ENCODE measurements at places on chromosomes 1 and 21.

GRCh38 chr1:73804935-73805334, 393.0 kb downstream of the LRRIQ3 start:
- DNase-seq, result no peak

DNA sequence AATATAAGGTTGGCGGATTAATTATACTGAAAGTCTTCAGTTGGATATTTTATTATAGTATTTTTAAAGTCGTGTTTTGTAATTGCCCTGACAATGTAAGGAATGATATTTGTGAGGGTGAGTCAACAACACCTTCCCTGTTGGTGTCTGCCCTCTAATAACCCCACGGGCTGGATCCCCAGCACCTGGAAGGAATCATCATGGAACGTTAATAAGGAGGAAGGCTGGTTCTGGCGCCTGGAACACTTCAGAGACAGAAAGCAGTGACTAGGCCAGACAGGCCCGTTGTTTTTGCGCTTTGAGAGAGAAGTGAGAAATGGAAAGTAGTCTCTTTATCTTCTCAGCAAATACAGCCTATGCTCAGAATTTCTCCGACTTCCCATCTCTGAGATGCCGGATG, 31.6 kb downstream of the TEX35 start:
- DNase-seq, result no peak

GRCh38 chr1:24927988-24928688, 1.9 kb downstream of the RUNX3 start:
- no peak for DNase-seq

DNA sequence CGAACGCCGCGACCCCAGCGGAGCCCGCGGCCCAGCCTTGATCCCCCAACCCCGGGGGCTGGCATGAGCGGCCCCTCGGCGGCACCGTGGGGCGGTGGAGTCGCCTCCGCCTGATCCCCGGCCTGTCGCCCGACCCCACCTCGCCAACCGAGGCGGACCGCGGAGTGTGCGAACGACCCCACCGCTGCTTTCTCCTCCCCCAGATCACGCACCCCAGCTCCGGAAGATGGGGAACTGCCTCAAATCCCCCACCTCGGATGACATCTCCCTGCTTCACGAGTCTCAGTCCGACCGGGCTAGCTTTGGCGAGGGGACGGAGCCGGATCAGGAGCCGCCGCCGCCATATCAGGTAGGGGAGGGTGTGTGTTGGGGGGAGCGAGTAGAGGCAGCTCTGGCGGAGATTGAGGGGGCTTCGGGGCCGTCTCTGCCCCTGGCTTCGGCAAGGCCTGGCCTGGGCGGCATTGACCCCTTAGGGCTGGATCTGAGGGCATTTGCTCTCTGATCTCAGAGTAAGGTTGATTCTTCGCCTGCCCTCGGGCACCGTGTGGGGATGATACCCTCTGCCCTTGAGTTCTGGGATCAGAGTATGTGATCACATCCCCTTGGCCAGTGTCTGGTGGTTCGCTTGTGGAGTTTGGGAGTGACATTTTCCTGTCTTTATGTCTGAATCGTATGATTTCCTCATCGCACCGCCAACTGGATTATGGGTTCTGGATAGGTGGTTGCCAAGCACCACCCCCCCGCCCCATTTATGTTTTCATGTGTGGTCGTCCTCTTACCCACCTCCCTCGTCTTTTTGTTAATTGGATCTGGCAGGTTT, 668 bp downstream of the RNF11 start:
- no peak for DNase-seq

- no peak for DNase-seq
Measured at GRCh38 chr1:63817152-63817667, 43.4 kb downstream of the ROR1 start.

DNA sequence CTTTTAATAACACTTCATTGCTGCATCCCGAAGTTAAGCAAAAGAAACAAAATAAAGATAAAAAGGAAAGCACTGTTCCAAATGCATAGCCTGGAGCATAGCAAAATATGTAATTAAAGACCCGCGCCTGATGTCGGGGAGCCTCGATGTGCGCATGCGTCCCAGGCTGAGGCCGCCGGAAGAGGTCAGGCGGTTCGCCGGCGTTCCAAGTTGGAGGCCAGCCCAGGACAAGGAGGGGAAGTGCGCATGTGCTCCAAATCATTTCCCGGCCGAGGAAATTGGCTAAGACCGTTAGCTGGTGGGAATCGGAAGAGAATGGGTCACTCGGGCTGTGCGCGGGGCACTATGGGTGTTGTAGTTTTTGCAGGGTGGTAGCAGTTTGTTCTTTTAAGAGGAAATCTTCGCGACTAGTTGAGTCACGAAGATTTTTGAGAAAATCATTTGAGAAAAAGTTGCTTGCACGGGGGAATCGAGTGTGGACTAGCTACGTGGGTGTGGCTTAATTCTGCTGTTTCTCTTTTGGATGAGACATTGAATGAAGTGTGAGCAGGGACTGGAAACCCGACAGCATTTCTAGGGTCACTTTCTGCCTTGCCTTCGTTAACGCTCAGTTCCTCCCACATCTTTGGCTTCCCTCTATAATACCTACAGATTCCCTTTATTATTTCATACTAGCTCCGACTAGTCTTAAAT, 31.0 kb upstream of the CD1D start:
- DNase-seq, result no peak

GRCh38 chr1:214989341-214989740, 93.2 kb upstream of the KCNK2 start:
- DNase-seq, result no peak

- DNase-seq, result no peak
Measured at GRCh38 chr1:99647490-99647889, 1.6 kb downstream of the PALMD start.

GRCh38 chr1:44072204-44072603, 40.9 kb upstream of the SLC6A9 start:
- DNase-seq, result no peak

DNA sequence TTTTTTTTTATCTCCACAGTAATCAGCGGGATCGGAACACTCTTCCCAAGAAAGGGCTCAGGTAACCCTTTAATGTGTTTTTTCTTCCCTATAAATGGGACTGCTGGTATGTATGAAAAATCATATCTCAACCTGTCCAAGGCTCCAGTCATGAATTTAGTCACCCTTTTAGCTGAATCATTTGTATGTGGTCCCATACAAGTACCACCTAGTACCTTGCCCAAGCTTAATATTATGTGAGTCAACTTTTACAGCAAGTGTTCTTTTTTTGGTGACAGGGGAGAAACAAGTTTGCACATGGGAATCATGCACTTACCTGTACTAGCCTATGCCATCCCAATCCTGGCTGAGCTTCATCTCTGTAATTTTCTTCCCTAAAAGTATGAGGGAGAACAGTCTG, 43.7 kb upstream of the IPO9 start:
- DNase-seq, result no peak

- DNase-seq, result no peak
Measured at GRCh38 chr1:16093611-16094010, 20.2 kb upstream of the FAM131C start.

DNA sequence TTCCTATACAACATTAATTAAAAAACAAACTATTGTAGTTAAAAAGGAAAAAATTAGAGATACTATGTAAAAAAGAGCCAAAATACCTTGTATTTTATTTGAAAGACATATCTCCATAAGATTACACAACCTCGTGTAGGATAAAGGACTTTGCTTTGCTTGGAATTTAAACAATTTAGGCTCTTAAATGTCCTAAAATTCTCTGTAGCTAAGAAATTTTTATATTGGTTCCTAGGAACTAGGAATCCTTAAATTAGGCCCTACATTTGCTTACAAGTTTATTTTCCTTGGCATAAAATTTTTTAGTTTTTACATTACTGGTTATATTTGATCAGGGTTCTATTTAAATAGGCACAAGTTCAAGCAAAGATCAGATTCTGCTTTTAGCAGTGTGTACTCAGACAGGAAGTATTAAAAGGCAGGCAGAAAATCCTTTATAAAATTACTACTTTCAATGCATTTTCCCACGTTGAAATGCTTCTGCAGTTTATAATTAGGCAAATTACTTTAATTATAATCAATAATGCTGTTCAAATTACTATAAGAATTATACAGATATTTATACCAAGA, 3.4 kb upstream of the ANGPTL3 start:
- no peak for DNase-seq

DNA sequence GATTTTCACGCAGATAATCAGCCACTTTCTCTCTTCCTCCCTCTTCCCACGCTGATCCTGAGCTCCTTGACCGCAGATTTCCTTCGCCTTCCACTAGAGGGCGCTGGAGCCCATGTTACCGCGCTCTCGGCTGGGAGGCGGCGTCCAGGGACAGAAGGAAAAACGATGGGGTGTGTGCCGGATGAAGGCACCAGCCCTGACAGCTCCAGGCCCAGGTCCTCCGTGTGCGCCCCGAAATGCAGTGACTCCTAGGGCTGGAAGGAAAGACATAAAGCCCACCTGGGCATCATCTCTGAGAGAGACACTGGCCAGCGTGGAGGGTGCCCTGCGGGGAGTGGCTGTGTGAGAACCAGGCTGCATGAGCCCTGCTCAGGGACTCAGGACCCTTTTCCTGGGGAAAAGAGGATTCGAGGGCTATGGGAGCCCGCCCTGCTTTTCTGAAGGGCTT, 44.9 kb upstream of the CYP2J2 start:
- DNase-seq, result no peak

DNA sequence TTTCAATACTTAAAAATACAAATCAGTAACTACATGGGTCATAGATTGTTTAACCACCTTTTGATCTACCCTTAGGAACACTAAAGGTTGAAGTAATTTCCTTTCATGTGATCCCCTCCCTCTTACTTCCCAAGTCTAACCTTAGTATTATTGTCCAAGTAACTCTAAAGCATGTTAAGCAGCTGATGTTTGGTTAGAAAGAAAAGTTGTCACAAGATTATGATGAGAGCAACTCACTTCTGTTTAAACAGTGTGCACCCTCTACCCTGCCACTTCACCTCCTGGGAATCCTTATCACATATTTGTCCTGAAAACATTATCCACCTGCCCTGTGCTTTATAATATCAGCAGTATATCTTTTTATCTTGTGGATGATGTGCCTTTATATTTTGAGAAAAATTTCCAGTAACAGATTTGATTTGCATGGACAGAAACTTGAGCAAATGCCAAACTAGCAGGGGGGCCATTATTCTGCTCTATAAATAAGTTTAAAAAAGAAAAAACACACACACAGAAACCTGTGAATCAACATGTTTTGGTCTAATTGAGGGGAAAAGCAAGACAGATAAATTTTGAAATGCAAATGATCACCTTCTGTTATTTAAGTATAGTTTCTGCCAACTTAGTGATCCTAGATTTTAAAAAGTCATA, 194.3 kb downstream of the RPS6KC1 start:
- DNase-seq, result no peak

DNA sequence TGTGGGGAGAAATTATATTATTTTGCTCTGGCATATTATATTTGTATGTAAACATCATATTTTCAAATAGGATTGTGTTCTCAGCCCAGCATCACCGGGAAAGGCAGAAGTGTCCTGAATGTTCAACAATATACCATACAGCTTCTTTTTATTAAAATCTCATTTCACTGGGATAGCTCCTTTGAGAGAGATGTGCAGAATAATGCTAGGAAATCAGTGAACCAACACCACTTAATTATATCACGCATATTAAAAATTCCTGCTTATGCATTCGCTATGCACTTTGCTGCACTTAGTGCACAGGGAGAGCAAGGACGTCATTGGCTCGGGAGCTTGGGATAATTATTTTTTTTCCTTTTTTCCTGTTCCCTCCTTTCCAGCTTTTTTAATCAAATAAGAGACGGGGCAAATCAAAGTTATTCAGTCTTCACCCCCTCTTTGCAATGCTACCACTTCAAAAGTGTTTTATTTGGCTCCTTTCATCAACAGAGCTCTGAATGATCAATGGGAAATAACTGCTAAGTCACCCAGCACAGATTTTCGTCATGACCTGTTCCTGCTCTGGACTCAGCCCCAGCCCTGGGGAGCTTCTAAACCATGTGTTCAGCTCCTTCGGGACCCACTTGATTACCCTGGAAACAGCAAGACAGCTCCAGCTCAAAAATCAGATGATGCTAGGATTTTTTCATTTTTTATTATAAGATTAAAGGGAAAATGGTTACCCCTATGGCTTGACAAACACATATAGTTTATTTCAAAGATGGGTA, 165.5 kb upstream of the DUSP10 start:
- no peak for DNase-seq

- no peak for DNase-seq
Measured at GRCh38 chr1:92096317-92096716, 16.2 kb downstream of the BTBD8 start.

DNA sequence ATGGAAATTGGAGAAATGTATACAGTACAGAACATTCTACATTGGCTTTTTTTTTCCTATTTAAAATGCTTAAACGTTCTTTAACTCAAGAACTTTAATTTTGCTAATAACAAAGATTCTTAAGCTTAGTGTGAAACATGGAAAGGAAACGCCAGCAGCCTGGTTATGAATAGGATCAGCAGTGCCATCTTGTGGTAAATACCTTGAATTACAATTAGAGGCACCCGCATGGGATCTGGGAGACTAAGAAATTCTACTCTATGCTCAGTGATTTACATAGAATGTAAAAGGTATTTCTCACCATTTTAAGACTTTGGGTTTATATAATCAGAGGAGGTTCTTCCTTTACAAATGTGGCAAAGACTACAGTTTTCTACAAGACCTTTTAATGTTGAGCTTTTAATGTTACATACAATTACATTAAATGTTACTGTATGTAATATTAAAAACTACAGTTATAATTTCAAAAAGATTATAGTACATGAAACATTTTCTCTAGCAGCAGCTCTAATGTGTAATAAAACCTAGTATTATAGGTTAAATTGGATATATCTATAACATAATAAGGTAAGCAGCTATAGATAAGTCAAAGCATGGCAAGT, 32.1 kb upstream of the APOBEC4 start:
- DNase-seq, result no peak

DNA sequence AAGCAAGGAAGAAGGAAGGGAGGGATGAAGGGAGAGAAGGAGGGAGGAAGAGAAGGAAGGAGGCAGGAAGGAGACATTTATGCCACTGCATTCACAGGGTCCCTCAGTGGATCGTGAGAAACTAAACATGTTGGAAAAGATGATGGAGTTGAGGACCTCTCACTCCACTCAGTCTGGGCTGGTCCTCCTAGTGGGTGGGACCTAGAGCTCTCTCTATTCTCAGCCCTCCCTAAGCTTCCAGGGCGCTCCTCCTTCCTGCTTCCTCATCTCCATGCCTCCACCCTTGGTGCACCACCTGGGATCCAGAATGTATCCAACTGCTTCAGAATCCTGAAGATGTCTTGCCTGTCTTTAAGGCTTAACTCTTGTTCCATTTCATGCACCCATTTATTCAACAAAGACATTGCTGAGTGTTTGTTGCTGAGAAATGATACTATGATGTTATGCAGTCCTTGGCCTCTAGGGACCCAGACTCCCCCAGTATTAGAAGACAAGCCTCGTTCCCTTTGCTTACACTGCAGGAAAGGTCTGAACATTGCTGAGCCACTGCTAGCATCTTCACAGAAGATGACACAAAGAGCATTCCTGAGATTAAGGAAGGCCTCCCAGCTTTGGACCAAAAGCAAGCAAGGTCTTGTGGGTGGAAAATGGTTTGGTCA, 88.5 kb downstream of the BEND5 start:
- no peak for DNase-seq

DNA sequence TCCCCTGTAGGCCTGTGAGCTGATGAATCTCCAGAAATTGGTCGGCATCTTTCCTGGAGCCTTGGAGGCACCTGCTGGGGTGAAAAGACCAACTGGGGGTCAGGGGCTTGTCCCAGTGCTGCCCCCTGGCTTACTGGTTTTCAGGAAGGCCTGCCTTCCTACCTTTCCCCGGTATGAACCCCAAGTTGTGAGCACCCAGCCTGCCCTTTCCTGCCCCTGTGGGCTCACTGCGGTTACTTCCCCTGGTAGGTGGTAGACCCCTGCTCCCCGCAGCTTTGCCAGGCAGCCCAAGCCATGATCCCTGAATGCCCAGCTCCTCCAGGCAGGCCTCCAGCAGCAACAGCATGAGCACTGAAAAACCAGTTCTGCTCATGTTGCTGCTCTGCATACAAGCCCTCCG, 10.2 kb downstream of the DMRTB1 start:
- DNase-seq, result peak; percentile 72

All from vagina (tissue), 2 donors.